ENCODE measurements at places on chromosomes 1 and 21.

DNA sequence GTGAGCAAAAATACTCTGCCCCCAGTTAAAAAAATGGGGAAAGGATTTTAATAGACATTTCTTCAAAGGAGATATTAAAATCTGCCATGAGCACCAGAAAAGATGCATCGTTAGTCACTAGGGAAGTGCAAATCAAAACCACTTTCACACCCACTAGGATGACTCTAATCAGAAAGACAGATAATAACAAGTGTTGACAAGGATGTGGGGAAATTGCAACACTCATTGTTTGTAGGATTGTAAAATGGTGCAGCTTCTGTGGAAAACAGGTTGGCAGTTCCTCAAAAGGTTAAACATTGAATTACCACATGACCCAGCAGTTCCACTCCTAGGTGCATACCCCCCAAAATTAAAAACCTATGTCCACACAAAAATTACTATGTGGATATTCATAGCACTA lies 112.3 kb downstream of the KCNJ6 start:
- no peak for DNase-seq

- no peak for DNase-seq
Observed at GRCh38 chr1:243903041-243903440, 53.0 kb upstream of the AKT3 start.

GRCh38 chr21:31124010-31124409 lies 85.7 kb upstream of the KRTAP19-8 start:
- DNase-seq, result no peak

GRCh38 chr1:223780949-223781348 lies 64.8 kb downstream of the TP53BP2 start:
- DNase-seq, result no peak

DNA sequence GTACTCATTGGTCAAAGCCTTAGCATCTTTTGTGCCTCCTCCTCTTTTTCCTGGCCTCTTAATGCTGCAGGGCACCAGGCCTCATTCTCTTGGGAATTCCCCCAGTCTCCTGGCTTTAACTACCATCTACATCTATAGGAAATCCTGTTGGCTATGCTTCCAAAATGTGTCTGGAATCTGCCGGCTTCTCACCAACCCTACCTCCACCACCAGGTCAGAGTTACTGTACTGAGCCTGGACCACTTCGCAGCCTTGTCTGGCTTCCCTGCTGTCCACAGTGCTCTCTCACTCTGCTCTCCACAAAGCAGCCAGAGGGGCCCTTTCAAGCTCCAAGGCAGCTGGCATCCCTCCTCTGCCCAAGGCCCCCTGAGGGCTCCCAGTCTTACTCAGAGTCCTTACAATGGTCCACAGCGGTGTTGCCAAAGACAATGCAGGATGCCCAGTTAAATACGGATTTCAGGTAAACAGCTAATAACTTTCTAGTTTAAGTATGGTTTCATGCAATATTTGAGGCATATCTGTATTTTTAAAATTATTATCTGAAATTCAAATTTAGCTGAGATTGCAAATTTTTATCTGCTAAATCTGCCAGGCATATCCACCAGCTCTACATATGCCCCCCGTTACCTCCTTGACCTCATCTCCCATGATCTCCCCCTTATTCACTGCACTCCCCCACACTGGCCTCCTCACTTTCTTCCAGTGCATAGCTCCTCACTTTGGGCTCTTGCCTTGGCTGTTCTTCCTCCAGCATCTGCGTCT lies 34.5 kb upstream of the FAM163A start:
- peak; percentile 65 for DNase-seq

GRCh38 chr1:22024485-22025367 lies 23.3 kb downstream of the CELA3A start:
- DNase-seq, result no peak

DNA sequence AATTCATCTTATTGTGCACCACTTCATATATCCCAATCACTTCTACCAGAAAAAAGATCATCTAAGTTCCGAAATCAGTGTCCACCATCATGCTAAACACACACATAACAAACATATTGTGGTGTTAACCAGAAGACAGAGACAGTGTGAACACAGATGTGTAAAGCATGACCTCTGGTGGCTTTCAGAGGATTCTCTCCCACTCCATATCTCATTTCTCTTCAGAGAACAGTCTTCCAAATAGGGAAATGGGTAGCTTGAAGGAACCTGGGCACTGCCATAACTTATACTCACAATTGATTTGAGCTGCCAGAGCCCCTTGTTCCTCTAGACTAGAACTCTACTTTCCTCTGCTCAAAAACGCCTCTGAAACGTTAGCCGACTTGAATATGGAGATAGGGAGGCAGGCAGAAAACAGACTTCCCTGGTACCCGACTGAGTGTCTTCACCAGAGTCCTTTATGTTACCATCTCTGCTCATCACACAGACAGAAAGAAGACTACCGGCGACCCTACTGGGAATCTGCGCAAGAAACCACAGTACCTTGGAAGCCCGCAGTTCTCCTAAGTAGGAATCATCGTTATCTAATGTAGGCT lies 1.8 kb upstream of the ELAPOR1 start:
- no peak for DNase-seq

DNA sequence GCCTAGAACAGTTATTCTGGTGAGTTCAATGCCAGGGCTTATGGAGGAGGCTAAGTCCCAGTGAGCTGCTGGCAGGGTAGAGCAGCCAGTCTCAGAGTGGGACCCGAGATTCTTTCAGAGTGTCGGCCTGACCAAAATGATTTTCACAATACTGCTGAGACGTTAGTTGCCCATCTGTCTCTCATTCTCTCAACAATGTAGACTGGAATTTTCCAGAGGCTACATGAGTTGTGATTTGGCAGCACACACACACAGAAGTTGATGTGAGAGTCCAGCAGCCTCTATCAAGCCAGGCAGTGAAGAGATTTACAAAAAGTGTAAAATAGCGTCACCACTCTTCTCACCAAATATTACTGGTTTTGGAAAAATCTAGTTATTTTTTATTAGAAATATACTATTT lies 21.7 kb downstream of the CACNA1S start:
- DNase-seq, result no peak

- no peak for DNase-seq
Observed at GRCh38 chr1:84606977-84607376, 32.7 kb upstream of the CTBS start.

- DNase-seq, result no peak
Observed at GRCh38 chr1:70656361-70656760, 245.3 kb downstream of the CTH start.

DNA sequence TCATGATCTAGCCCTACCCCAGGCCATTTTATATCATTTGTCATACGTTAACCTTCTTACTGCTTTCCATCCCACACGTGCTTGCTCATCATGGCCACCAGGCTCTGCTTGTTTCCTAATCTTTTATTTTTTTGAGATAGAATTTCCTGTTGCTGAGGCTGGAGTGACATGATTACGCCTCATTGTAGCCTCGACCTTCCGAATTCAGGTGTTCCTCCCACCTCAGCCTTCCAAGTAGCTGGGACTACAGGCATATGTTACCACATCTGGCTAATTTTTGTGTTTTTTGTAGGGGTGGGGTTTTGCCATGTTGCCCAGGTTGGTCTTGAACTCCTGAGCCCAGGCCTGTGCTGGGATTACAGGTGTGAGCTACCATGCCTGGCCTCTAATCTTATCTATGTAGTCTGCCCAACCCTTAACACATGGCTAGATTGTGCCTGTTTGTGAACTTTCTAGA lies 3.3 kb downstream of the UAP1 start:
- DNase-seq, result no peak

- DNase-seq, result peak; percentile 90
Observed at GRCh38 chr21:17848228-17848627, 29.1 kb upstream of the C21orf91 start.

- no peak for DNase-seq
Observed at GRCh38 chr1:2606881-2607621, 20.5 kb downstream of the PRXL2B start.

DNA sequence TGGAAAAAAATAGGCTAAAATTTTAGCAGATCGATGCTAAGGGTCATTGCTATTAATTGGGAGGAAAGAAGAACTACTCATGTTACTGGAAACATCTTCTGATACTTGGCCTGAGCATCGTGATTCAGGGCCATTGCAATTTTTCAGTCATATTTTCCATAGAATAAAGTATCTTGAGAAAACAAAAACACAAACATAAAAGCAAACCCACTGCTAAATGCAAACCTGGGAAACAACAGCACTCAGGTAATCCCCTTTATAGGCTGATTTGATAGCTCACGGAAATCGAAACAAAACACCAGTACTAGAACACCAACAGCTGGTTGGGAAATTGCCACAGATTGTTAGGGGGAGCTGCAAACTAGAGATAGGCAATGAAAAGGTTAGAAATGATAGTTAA lies 172.9 kb upstream of the ESRRG start:
- DNase-seq, result no peak

Data from NCI-H226 (cell line).